Fibroblast of gingiva (primary cell): ENCODE measurements at places on chromosomes 1 and 21.

- DNase-seq: no peak
These were observed 35.4 kb upstream of the ZNF281 start for GRCh38 chr1:200445213-200445612.

DNA sequence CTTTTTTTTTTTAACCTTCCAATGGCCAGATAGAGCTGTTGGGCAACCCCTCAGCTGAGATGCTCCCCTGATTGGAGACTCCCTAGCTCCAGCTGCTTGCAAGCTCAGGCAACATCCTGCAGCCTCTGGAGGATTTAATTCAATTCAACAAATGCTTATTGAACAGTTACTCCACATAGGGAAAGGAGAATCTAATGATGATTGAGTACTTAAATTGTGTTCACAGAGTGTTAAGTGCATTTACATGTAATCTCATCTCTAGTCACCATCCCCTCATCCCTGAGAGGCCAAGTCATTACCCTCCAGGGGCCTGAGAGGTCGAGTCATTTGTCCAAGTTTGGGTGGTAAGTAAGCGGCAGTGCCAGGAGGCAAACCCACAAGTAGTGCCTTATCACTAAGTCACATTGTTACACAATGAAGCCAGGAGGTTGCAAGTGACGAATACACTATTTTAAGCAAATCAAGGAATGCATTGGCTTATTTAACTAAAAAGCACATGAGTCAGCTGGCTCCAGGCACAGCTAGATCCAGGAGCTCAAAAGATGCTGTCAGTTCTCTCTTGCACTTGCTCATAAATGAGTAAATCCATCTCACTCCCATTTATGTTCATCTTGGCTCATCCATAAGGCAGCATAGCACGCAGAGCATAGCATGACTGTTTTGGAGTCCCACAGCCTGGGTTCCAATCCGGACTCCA, 64.3 kb downstream of the OPTC start:
- peak; percentile 95 for DNase-seq

DNA sequence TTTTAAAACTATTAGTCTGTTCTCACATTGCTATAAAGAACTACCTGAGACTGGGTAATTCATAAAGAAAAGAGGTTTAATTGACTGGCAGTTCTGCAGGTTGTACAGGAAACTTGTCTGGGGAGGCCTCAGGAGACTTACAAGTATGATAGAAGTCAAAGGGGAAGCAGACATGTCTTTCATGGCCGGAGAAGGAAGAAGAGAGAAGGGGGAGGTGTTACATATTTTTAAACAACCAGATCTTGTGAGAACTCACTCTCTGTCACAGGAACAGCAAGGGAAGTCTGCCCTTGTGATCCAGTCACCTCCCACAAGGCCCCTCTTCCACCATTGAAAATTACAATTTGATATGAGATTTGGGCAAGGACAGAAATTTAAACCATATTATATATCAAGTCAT, 55.9 kb downstream of the CLIC4 start:
- no peak for DNase-seq

- DNase-seq: no peak
These were observed 79.2 kb downstream of the NRDC start for GRCh38 chr1:51799372-51799771.

DNA sequence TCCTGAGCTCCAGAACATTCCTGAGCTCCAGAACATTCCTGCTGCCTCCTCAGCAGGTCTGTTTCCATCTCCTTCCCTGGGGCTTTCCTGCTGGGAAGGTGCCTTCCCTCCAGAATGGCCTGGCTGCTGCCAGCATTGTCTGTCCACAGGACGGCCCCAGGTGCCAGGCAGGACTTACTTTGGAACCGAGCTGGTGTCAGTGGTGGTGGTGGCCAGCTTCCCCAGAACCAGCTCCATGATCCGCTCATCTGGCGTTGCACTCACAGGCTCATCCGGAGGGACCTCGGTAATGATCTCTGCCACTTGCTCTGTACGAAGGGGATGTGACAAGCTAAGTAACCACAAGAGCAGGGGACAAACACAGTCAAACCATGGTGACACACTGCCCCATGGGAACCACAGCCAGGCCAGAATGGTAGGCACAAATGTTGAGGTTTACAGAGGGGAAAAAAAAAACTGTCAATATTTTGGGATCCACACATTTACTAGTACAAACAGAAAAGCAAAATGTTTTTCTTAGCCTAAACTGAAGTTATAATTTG, 41.3 kb downstream of the PRDM15 start:
- no peak for DNase-seq

GRCh38 chr1:201898992-201899391, 10.3 kb downstream of the SHISA4 start:
- DNase-seq: no peak

GRCh38 chr1:228417061-228417460, 400 bp upstream of the TRIM17 start:
- no peak for DNase-seq

DNA sequence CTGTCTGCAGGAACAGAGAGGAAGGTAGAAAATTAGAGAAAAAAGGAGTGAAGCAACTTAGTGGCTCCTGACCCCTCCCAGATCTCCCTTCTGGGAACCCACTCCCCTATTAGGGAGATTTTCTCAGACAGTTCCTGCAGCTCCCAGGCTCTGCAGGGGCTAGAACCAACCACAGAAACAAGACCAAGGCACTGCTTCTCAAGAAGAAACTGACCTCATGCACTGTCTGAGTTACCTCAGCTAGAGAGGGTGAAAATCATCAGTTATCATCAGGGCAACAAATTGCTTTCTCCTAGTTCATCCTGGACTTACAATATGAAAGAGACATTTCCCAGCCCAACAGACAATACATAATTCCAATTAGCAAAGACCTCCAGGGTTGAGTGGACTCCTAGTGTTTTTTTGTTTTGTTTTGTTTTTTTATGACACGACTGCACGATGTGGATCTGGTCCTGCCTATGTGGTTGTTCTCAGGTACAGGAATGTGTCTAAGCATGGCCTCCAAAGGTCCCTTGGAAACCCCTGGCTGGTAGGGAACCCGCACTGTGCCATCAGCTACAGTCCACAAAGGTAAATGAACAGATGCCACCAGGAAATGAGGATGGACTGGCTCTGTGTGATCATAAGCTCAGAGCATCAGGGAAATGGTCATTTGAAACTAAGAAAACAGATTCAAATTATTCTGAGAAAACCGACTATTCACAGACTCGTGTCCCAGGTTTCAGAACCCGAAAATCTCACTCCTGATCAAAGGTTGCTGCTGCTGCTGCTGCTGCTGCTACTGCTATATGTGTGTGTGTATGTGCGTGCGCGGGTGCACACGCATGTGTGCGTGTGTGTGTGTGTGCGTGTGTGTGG, 65.3 kb downstream of the LAMC2 start:
- DNase-seq: no peak

GRCh38 chr1:74427681-74428080, 84.7 kb downstream of the LRRC53 start:
- no peak for DNase-seq

DNA sequence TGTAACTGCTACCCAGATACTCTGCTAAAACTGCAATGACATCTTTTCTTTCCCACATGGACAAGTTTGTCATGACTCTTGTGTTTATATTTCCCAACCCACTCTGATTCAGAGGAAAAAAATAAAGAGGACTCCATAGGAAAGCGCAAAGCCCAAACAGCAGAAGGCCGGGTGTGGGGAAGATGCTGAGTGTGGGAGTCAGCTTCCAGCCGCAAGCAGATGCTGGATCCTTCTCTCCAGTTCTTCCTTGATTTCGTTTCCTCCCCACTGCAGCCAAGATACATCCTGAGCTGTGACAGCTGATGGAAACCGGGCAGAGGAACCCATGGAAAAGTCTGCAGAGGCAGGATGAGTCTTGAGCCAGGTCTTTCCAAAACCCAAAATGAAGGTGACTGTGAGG, 498.2 kb downstream of the PLPP3 start:
- DNase-seq: peak; percentile 79

- DNase-seq: no peak
These were observed 45.5 kb upstream of the SPOCD1 start for GRCh38 chr1:31861346-31861745.
